CD4-positive, alpha-beta T cell (primary cell): ENCODE measurements at places on chromosomes 2 and 18. TPM values are rescaled to one million over a fixed set of nuclear protein-coding genes. Genes with fewer than 3 reads are reported as not detected.

The LYPD6 gene
- not detected for total RNA-seq

The DYNAP gene
- total RNA-seq = not detected

The ICOS gene
- total RNA-seq = 98.1 TPM

The GALNT5 gene
- total RNA-seq = not detected

The TSPYL6 gene
- not detected for total RNA-seq

The REG1B gene
- not detected for total RNA-seq

The RBM44 gene
- total RNA-seq = 2.8 TPM

The CHRND gene
- not detected for total RNA-seq

DNA sequence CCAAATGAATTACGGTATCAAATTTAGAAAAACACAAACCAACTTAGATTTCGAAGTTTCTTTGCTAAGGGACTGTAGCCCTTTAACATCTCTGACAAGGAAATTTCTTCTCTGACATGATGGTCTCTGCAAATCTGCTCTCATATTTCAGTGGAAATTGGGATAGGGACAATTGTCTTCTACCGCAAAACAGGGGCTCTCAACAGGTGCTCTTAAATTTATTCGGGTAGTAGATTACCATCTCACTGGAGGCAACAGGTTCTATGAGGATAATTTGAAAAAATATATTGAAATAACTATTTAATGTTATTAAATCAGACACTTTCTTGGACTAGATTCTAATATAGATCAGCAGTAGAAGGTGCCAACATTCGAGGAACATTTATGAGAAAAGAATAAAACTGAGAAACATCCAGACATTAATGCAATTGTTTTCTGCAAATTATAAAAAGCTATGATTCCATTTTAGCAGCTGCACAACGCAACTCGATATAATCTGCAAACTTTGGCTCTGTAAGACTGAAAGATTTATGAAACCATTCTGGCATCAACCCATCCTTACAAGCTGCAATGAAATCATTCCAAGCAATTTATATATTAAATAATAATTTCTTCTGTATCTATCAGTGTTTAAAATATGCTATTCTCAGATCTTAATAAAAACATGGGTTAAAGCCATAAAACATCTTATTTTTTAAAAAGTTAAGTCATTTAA is 10.0 kb upstream of the BCL2 start:
- no peak for DNase-seq

DNA sequence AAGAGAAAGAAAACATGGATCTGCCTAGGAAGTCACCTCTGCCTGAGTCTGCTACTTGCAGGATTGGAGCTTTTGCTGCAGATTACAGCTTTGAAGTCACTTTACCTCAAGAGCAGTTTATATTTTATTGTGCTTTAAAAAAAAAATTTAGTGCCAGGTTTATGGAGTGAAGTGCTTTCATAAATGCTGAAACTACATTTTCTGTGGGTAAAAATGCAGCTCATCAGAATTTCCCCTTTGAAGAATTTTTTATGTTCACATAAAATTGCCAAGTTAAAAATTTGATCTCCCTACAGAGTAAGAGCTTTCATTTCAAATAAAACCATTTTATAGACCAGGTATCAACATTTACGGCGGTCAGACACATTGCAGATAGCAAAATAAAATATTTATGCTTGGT is 25.2 kb downstream of the BCL2L11 start:
- DNase-seq = no peak

- no peak for DNase-seq
Observed at GRCh38 chr2:72126186-72127100, 21.2 kb downstream of the CYP26B1 start.

DNA sequence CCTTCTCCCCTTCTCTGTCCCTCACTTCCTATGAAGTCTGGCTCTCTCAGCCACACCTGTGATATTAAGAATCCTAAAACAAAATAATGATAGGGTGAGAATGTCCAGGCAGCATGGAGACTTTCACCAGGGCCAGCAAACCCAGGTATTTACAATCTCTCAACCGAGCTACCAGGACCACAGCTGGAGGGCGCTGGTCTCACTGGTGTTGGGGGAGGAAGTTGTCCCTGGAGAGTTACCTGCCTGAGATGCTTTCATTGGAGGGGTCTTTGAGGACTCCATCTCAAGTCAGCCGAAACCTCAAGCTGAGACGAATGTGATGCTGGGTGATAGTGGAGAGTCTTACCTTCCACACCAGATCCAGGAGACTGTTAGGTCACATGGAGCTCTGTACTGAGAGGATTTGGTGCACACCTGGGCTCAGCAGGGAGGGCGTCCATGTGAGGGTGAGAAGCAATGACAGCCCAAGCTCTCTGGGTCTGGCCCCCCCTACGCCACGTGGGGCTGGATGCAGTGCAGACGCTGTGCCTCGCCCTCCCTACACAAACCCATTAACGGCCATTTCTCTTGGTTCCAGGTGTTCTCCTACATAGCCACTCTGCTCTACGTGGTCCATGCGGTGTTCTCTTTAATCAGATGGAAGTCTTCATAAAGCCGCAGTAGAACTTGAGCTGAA is 27.4 kb downstream of the MAL start:
- DNase-seq = no peak

GRCh38 chr2:100831158-100831750 is 11.3 kb downstream of the NPAS2 start:
- DNase-seq = no peak

GRCh38 chr2:190532581-190532980 is 1.9 kb downstream of the NEMP2 start:
- DNase-seq = no peak

DNA sequence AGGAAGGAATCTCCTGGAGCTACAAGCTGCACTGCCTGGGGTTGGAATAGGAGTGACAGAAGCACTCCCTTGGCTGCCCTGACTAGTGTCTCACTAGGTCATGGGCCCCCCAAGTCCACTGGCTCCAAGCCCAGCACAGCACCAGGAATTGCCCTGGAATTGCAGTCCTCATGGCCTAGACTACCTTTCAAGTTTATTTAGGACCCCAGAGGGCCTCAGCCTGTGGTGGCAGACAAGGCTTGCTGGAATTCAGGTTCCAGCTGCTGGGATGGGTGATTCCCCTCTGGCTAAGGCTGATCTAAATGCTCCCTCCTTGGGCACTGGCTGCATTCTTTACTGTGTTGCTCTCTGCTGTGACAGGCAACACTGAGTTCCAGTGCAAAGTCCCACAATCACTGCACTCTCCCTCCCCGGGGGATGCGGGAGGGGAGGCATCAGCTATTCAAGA is 14.0 kb downstream of the STRADB start:
- DNase-seq = no peak

DNA sequence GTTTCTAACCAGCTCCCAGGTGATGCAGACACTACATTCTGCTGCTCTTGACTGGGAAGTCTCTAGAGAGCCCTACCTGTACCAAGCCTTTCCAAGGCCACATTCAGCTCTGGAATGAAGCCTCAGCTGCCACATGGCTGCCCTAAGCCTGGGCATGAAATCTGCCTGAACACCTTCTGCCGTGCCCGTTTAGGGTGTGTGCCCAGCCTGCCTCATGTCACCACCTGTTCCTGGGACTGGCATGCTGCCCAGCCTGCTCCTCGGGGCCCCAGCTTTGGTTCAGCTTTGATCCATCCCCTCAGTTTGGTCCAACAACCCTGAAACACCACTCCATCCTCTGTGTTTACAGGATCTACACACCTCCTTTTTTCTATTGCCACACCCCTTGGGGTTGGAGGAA is 210.9 kb downstream of the L3MBTL4 start:
- DNase-seq = no peak

DNA sequence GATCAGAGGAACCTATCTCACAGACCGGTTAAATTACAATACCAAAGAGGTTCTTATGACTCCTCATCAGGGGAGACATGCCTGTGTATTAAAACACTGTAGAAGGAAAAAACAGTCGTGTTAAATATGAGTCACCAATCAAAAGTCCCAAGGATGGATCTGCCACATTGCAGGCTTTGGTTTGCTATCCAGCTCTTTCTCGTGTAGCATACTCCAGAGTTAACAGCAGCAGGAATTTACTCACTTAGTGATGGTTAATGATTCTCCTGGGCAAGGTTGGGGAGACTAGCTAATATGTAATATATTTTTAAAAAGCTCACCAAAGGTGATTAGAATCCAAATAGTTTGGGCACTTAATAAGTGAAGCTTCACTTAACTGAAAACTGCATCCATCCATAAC is 109.7 kb downstream of the MBD5 start:
- DNase-seq = no peak

GRCh38 chr2:36655453-36655852 is 41.1 kb upstream of the VIT start:
- DNase-seq = no peak

DNA sequence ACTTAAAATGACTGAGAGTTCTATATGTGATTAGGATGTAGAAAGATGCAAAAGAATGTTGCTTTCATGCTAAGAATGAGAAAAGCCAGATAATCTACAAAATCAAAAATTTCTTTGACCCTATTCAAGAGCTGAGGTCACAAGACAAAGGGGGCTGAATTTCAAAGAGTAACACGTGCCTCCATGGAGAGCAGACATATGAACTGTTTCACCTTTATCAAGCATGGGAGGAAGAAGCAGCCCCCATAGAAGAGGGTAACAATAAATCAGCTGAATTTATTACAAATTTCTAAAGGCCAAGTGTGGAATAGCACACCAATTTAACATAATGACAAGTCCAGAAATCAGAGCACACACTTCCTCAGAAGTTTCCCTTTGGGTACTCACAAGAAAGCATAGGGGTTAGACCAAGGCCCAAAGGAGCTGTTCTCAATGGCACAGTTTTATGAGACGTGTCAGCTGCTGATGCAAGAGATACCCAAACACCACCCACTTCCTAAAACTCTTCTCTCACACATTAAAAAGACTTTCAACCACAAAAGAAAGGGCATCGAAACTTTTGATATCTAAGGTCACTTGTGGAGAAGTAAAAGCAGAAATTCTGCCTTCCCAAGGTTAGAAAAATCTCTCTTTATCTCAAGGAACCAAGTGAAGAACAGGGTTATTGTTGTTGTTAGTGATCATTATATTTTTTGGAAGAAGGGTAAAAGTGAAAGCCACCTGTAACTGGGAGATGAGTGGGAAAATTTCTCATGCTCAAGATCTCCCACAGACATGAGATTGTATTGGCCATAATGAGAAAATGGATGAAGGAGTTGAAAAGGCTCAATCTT is 950.1 kb downstream of the TRIB2 start:
- DNase-seq = no peak
